ENCODE measurements at places on chromosomes 4 and X.

DNA sequence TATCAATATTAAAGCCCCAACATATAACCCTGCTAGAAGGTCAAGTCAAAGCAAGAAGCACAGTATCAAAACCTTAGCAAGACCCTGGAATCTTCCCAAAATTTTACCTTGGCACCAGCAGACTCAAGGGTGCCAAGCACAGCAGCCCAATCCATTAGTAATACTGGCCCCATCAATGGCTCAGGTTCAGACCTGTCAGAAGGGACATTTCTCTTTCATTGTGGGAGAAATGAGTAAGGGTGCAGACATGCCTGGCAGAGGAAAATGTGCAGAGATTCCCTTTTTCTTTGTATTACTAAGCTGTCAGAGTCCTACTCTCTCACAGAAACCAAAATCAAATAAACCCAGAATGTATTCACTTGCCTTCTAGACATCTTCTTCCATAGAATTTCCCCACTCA is 203.9 kb downstream of the EVC2 start:
- no peak for DNase-seq

DNA sequence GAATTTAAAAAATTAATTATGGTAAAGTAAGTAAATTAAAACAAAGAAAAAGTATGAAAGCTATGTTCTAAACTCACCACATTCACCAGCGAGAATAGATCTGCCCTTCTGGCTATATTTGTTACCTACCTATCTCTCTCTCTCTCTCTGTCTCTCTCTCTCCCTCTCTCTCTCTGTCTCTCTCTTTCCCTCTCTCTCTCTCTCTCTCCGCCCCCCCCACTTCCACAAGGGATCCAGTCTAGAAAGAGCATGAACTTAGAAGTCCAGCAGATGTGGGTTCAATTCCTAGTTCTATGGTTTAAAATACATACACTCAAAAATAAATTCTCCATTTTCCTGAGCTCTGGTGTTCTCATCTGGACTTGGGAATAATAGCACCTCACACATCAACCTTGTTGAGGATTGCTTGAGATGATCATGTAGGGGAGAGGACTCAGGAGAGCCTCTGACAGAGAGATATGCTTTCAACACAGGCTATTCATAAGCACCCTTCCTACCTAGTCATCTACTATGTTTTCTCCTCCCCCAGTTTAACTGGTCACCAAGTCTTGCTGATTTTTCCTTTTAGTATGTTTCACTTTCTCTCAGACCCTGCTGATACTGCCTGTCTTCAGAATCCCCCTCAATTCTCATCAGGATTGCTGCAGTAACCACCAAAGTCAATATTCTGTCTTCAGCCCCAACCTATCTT is 64.7 kb downstream of the SLC7A11 start:
- no peak for DNase-seq

GRCh38 chr4:144592264-144592663 is 53.7 kb upstream of the HHIP start:
- no peak for DNase-seq

DNA sequence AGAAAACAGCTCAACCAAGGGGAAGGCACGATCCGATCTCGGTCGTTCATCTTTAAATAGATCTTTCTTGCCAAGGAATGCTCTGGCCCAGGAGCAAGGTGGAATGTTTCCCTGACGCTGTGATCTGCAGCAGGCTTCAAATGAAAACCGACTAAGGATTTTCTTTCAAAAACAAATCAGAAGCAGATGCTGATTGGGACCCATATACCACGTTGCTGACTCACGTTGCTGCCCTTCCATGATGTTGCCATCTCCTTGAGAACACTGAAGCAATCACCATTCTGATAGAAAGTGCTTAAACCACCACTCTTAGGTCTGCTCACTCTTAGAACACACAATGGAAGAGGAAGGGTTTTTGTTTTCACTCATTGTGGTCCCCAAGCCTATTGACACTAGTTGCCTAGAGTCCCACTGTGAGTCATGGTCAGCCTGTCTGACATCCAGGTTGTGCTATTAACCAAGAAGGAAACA is 26.1 kb downstream of the LAMTOR3 start:
- DNase-seq = no peak

DNA sequence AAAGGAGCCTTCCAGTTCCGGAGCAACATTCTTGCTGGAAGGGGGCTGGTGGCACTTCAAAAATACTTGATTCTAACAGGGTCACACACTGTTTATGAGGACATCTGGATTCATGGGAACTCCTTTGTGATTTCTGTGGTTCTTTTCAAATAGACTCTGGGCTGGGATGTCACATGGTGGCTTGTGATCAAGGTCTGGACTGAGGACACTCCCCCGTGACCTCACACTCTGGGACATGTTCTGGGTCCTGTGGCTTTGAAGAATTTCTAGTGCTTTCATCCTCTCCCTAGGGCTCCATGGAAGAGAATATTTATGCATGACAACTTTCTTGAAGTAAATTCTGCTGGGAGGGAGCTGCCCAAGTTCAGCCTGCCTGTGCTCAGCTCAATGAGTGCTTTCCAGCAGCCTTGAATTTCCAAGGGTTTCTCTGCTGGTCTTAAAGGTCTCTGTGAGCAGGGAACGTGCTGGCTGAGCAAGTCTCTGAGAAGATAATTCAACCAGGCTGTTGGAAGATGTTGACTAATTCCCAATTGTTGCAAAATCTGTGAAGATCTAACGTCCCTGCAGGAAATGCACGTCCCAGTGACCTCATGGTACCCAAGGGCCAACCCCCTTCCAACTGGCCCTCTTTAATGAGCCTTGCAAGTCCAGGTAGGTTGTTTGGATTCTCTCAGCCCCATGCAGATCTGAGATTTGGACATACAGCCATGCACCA is 36.3 kb downstream of the GPR143 start:
- DNase-seq = no peak

GRCh38 chrX:120310861-120311726 is at the start of gene TMEM255A:
TSS of gene TMEM255A (minus strand) at chrX:120311461. CDS start at chrX:120311309, 152 bp downstream.
- no peak for DNase-seq

- no peak for DNase-seq
These were observed 16.6 kb downstream of the TRIML2 start for GRCh38 chr4:188092824-188093223.

DNA sequence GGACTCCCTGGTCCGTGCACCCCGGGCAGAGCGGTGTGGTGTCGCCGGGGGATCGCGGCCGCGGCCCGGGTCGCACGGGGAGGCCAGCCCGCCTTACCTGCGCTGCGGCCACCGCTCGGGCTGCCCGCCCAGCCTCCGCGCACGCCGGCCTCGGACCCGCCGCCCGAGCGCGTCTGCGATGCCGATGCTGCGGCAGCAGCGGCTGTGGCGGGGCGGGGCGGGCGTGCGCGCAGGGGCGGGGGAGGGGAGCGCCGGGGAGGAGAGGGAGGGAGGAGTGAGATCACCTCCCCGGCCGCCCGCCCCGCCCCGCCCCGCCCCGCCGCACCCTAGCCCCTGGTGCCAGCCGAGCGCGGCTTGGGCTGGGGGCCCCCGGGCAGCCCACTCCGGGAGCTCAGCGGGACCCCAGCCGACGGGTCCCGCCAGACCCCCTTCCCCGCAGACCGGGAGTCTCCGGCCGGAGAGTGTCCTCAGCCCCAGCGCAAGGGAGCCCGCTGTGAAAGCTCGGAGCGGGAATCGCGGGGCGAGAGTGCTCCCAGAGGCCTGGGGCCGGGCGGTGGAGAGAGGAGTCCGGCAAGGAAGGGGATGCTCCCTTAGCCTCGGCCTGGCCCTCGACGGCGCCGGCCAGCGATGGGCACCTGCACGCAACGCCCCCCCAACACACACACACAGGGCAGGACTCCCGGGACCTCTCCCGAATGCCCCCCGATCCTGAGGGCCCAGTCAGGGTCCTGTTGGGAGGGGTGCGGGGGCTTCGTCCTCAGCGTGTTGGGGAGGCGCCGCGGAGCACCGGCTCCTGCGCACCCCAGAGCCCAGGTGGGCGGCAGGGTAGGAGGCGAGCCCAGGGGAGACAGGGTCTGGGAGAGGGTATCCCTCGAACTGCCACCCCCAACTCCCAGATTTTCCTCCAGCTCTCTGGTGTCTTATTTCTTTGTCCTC is at the start of gene L1CAM:
Gene L1CAM (minus strand): TSS at position 206 of the 936 bp plus-strand sequence. CDS start 10,337 bp downstream, outside the sequence.
- peak; percentile 28 for DNase-seq

DNA sequence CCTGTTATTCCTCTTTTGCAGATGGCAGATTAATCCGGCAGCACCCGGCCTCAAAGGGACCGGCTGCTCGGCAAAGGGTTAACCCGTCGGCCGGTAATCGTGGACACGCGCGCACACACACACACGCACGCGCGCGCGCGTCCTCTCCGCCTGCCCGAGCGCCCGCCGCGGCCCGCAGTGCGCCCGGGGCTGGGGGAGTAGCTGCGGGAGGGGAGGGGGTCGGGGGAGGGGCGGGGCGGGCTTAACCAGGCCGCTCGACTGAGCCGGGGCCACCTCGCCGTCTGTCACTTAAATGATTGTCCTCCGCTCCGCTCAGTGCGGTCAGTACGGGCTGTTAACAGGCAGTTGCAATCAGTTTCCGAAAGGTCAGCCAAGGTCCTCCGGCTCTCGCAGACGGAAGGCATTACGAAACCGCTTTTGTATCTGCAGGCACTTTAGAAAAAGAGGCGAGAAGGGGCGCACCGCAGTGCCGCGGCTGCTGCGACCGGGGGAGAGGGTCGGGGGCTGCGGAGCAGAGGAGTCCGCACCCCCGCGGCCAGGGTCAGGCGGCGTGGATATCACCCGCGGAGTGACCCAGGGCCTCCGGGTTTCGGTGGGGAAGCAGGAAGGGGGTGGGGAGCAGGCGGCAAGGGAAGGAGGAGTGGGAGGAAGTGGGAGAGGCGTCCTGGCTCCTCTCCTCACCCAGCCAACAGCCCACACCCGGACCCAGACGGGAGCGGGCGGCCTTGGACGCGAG is 57.3 kb upstream of the BCOR start:
- no peak for DNase-seq

- no peak for DNase-seq
These were observed 2108.9 kb upstream of the TENM3 start for GRCh38 chr4:180134091-180134866.

DNA sequence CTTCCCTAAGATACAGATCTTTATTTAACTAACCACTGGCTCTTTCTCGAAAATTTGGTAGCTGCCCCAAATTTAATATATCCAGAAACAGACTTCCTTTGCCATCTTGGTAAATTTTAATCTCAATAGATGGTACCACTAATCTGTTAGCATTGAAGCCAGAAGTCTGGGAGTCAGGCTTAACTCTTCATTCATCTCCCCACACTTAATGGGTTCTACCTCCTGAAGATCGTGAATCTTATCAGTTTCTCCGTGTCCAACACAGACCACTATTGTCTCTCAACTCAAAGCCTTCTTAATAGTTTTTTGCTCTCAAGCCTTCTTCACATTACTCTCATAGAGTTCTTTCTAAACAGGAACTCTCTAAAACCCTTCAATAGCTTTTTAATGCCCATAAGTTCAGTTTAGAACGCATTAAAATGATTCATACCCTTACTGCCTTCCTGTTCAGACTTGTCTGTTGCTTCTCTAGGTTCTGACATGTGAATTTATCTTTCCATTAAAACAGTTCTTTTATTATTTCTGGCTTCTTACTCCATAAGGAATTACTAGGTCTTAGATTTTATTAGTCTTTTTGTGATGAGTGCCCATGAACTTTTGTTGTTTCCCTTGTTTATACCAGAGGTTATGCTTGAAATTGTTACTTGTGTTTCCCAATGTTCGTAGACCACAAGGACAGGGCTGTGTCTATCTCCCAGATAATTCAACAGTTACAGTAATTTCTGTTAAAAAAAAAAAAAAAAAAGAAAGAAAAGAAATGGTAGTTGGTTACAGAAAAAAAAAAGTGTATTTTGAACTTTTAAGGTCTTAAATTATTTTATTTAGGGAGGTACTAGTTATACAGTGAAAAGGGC is 54.7 kb downstream of the SMARCAD1 start:
- DNase-seq = no peak

DNA sequence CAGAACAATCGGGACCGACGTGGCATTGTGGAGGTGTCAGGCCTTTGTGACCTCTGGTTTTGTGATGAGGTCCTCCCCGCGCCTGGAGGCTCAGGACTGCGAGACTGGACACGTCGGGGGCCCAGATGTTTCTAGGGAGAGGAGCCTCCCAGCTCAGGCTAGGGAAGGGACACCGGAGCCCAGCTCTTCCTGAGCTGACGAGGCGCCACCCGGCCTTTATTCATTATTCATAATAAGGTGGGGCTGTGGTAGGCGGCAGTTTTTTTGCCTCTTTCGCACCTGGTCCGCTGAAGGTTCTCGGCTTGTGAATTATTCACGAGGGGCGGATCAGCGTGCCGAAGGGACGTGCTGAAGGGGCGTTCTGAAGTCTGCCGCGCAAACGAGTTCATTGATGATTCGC is 2.3 kb upstream of the UBA1 start:
- DNase-seq = peak; percentile 58

- DNase-seq = peak; percentile 85
These were observed 1.5 kb downstream of the SASH3 start for GRCh38 chrX:129781134-129781672.

DNA sequence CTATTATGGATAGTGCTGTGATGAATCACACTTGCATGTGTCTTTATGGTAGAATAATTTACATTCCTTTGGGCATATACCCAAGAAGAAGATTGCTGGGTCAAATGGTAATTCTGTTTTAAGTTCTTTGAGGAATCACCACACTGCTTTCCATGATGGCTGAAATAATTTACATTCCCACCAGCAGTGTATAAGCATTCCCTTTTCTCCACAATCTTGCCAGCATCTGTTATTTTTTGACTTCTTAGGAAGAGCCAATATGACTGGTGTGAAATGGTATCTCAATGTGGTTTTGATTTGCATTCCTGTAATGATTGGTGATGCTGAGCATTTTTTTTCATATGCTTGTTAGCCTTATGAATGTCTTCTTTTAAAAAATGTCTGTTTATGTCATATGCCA is 1120.2 kb downstream of the ARAP2 start:
- DNase-seq = no peak

GRCh38 chrX:30533835-30534234 is 43.7 kb downstream of the TASL start:
- DNase-seq = no peak

- DNase-seq = no peak
These were observed 10.5 kb upstream of the FGF16 start for GRCh38 chrX:77436682-77437081.

- DNase-seq = no peak
These were observed 9.1 kb downstream of the MED28 start for GRCh38 chr4:17623451-17624001.

GRCh38 chr4:122823476-122823875 is 3.2 kb upstream of the FGF2 start:
- no peak for DNase-seq

DNA sequence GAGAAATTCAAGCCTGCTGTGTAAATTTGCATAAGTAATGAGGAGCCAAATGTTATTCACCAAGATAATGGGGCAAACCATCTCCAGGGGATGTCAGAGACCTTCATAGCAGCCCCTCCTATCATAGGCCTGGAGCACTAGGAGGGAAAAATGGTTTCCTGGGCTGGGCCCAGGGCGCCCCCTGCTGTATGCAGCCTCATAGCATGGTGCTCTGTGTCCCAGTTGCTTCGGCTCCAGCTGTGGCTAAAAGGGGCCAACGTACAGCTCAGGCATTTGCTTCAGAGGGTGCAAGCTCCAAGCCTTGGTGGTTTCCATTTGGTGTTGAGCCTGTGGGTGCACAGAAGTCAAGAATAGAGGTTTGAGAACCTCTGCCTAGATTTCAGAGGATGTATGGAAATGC is 859.3 kb downstream of the RPA4 start:
- DNase-seq = no peak
